ENCODE measurements at places on chromosomes 3 and 15. TPM values are rescaled to one million over a fixed set of nuclear protein-coding genes. Genes with fewer than 3 reads are reported as not detected.

DNA sequence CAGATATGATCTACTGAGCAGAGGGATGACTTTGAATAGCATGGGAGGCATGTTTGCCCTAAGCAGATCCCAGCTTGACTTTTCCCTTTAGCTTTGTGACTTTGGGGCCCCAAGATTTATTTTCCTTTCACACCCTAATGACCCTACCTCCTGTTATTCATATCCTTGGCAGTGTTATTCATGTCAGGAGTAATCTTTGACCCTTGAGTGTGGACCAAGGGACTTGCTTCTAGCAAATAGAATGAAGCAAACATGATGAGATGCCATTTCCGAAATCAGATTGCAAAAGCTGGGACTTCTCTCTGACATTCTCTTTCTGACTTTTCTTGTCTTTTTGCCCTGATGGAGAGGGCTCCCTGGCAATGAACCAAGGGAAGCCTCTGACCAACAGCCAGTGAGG, 415.4 kb upstream of the PROK2 start:
- no peak for DNase-seq

- no peak for DNase-seq
These were observed 140.2 kb upstream of the STT3B start for GRCh38 chr3:31392568-31392967.

- DNase-seq = no peak
These were observed 61.4 kb upstream of the ARHGEF26 start for GRCh38 chr3:154059833-154060232.

DNA sequence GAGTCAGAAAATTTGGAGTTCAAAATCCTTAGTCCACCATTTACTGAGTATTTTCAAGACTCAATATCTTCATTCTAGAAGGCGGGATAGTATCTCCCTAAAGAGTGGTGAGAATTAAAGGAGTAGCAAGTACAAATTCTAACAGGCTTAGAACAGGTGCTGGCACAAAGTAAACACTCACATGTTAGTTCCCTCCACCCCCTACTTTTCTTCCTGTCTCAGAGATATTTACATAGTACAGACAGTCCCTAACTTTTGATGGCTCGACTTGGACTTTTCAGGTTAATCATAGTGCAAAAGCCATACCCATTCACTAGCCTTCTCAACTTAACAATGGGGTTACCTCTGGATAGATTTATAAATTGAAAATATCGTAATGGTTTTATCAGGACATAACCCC, 476.2 kb upstream of the RASGRP1 start:
- DNase-seq = no peak

DNA sequence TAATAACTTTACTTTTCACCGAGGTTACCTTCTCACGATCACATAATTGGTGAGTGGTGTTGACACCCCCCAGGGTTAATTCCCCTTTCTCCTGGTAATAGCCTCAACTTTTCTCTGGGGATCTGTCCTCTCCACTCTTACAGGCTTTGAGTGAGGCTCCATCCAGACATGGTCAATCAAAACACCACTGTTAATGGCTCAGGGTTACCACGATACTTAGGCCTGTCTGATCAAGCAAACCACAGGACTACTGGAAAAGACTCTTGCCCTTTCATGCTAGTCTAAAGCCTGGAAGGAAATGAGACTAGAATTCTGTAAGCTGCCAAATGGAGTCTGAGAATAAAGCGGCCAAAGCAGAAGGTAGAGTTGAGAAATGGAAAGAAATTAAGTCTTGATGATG, 56.5 kb upstream of the STT3B start:
- no peak for DNase-seq

DNA sequence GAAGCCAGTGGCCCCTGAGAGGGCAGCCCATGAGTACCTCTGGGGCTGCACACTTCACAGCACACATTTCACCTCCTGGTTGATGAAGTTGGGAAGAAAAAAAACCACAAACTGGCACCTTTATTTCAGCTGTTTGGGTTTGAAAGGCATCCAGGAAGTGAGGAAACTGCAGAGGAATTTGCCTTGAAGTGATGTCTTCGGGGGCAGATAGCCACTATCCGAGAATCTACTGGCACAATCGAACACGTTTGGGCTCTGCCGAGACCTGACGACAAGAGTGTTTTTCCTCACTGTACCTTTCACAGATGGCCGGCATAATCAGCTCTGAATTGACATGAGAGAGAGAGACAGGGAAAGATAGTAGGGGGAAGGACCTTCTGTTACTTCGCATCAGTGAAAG, 59.7 kb downstream of the LRIG1 start:
- no peak for DNase-seq

GRCh38 chr3:177424521-177424920, 227.2 kb upstream of the TBL1XR1 start:
- no peak for DNase-seq

The EHD4 gene
- 22.6 TPM for total RNA-seq

Data from activated CD8-positive, alpha-beta T cell treated with anti-CD3 and anti-CD28 coated beads for 36 hours (primary cell).